ENCODE measurements at places on chromosomes 7 and 10.

DNA sequence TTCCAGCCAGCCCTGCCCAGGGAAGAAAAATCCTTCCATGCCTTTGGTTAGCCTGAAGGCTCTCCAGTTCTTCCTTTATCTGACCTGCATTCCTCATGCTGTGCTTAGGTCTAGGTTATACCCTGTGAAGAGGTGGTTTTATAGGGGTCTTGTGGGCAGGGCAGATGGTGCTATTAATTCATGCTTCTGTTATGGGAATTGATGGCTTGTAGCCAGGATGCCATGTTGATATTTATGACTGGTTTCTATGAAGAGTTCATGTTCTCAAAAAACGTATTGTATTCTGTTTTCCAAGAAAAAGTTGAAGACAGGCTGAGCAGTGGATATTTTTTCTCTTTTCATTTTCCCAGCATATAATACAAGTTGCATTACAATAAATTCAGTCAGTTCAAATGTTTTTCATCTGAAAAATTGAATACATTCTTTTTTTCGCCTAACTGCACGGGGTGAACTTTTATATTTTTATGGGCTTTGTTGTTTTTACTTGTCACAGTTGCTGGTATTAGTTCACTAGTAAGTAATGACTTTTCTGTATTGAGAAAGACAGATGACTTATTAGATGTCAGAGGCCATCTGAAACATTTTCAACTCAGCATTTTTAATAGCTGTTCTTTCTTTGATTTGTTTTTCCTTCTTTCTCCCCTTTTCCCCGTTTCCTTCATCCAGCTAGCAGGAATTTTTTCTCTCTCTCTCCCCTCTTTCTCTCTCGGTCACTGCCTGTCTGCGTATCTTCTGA lies 322.8 kb downstream of the LRMDA start:
- no peak for DNase-seq

DNA sequence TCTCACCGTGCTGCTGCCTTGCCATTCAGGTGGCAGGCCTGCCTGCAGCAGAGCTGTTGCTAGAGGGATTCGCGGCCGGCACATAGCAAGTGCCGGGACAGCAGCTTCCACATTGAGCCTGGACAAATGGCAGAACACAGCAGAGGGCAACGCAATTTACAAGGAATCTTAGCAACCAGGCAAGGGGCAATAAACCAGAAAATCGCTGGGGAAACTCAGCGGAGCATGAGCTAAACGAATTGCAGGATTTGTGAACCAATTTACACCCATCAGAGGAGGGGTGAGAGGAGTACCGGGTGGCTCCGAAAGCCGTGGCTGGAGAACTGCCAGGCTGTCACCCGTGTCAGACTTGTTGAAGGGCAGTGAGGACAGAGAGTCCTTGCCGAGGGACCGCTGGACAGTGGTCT lies 58.6 kb upstream of the LOXL4 start:
- no peak for DNase-seq

- DNase-seq: no peak
Observed at GRCh38 chr7:148457310-148457921, 133.2 kb upstream of the C7orf33 start.

DNA sequence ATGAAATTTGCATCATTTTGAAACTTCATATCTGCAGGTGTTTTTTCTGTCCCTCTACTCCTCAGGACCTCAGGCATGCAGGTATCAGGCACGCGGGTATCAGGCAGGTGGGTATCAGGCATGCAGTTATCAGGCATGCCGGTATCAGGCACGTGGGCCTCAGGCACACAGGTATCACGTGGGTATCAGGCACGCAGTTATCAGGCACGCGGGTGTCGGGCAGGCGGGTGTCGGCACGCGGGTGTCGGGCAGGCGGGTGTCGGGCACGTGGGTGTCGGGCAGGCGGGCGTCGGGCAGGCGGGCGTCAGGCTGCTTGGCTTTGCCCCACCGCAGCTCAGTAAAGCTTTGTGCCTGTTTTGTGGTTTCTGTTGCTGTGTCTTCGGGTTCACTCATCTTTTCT lies 8.7 kb downstream of the SPRN start:
- no peak for DNase-seq

GRCh38 chr7:90961037-90961725 lies 303.1 kb upstream of the FZD1 start:
- DNase-seq: no peak

GRCh38 chr10:125039354-125039769 lies 97.4 kb downstream of the ZRANB1 start:
- no peak for DNase-seq

DNA sequence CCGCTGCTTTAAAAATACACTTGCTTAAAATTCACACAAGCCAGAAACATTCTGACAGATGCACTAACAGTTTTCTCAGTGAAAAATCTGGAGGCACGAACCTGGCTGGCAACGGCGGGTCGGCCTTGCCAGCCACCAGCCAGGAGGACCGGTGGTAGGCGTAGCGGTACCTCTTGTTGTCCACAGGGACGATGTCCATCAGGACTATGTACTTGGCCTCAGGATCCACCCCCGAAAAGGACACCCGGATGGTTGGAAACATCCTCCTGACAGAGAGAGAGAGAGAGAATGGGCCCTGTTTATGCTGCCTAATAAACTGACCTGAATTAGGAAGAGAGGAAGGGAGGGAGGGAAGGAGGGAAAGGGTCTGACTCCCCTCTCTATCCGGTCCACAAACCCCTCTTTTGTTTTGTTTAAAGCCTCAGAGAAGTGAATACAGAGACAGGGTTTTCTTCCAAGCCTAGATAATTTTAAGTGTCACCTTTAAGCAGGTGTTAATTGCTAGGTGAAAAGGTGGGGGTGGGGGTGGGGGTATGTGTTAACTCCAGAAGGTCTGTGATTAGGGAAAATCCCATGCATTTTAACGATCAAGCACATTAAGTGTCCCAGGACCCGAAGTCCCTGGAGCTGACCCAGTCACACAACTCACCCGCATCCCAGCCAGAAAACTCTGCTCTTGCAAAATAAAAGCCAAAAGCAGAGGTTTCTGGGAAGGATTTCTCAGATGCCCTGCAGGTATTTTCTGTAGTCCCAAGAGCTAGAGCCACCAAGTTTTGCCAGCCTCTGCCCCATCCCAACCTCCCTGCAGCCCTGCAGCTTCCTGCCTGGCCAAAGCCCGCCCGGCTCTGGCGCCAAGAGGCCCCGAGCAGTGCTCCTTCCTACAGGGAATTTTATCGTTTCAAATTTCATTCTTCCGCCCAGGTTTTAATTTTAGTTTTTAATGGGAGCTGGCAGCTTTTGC lies 5.0 kb downstream of the TBX20 start:
- DNase-seq: no peak

DNA sequence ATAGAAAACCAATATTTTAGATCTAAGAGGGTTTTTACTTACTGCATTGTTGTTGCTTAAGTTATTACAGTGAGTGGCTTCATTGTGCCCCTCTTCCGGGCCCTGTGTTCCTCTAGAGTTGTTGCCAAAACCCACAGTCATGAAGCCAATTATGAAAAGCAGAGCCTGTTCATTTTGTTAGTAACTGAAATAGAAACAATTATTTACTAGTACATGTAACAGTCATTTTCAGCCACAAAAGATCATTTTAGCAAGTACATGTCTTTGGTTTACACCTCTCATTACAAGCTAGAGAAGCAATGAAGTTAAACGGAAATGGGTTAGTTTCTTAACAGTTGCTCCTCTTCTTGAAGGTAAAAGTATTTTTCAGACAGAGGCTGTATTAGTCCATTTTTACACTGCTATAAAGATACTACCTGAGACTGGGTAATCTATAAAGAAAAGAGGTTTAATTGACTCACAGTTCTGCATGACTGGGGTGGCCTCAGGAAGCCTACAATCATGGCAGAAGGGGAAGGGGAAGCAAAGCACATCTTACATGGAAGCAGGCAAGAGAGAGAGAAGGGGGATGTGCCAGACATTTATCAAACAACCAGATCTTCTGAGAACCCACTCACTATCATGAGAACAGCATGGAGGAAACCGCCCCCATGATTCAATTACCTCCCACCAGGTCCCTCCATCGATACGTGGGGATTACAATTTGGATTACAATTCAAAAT lies 380.5 kb downstream of the SFMBT2 start:
- DNase-seq: no peak

- DNase-seq: no peak
Observed at GRCh38 chr10:117534321-117535297, 7.9 kb upstream of the EMX2 start.

DNA sequence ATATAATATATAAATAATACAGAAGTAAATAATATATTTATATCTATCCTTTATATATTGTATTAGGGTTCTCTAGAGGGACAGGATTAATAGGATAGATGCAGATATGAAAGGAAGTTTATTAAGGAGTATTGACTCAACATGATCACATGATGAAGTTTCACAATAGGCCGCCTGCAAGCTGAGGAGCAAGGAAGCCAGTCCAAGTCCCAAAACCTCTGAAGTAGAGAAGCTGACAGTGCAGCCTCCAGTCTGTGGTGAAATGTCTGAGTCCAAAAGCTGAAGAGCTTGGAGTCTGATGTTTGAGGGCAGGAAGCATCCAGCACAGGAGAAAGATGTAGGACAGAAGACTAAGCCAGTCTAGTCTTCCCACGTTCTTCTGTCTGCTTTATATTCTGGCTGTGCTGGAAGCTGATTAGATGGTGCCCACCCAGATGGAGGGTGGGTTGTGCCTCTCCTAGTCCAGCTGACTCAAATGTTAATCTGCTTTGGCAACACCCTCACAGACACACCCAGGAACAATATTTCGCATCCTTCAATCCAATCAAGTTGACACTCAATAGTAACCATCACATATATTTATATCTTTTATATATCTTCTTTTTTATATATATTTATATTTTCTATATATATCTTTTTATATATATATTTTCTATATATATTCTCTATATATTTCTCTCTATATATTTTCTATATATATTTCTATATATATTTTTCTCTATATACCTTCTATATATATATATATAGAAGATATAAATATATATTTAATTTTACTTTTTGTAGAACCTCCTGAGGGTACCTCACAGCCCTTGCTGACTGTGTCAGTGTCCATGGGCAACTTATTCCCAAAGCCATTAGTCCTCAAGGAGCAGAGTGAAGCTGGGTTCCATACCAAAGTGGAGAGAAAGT lies 24.6 kb upstream of the AKR1B10 start:
- DNase-seq: no peak

DNA sequence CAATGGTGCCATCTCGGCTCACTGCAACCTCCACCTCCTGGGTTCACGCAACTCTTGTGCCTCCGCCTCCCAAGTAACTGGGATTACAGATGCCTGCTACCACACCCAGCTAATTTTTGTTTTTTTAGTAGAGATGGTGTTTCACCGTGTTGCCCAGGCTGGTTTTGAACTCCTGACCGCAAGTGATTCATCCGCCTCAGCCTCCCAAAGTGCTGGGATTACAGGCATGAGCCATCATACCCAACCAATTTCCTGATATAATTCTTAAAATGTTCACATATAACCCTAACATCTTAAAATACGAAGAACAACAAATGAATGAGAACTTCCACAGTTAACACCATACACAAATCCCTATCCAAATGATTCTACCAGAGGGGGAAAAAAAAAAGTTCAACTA lies 31.2 kb downstream of the BAIAP2L1 start:
- DNase-seq: no peak

GRCh38 chr7:28685242-28685643 lies 272.9 kb downstream of the TRIL start:
- no peak for DNase-seq

DNA sequence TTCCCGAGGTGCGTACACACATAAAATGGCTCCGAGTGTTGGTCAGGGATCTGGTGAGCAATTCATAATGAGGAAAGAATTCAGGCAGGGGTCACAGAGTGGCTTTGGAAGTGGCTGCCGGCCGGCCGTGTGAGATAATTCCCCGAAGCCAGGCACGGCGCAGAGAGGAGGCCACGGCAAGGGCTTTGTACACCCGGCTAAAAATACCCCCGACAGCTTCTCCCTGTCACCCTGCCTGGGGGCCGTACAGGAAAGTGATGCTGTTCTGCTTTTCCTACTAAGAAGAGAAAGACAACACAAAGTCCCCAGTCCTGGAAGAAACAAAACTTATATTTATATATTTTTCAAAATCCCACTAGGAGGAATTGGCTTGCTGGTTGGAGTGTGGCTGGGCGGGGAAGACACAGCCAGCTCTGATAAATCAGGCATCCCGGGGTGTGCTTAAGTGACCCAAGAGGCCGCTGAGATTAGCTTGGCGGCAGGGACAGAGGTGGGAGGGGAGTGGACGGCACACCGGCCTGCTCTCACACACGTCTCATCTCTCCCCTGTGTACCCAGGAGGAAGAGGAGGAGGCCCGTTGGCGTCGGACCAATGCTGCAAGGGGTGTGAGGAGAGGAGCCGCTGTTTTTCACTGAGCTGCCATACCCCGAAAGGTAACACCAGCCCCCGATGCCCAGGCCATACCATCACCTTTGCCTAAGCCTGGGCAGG lies 70.5 kb downstream of the ZMIZ1 start:
- no peak for DNase-seq

- DNase-seq: no peak
Observed at GRCh38 chr10:102455893-102456471, 4.6 kb upstream of the C10orf95 start.

GRCh38 chr10:32952094-32952493 lies 5.9 kb downstream of the ITGB1 start:
- DNase-seq: no peak

DNA sequence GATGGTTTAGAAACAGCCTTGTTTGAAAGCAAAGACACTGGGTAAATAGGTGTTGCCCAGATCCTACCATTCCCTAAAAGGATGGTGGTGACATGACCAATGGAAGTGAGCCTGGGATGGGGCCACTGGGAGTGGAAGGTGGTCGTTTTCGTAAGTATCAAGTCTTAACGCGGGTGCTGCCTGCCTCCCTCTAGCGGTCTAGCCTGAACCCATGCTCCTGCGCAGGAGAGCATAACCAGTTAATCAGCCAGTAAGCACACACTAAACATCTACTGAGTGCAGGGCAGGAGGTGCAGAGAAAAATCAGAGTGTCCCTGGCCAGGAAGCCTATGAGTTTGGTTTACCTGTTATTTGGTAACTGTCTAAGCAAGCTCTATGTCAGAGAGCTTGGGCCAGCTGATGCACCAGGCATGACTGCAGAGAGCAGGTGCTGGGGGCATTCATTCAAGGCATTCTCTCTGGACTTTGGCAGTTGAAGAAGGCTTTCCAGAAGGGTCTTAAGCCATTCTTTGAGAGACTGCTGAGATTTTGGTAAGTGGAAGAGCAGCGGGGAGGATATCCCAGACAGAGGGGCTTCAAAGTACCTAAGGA lies 930 bp downstream of the GARIN1A start:
- no peak for DNase-seq

Data from CD4-positive, alpha-beta T cell treated with Interleukin-15 for 1 hour (primary cell).